Bronchial smooth muscle cell (primary cell): ENCODE measurements at places on chromosomes 7 and 10. TPM values are rescaled to one million over a fixed set of nuclear protein-coding genes. Genes with fewer than 3 reads are reported as not detected.

WNT8B gene
- total RNA-seq: not detected in 2 replicates

PODXL gene
- total RNA-seq: 0.17 and 0.47 TPM in 2 replicates

LIPA gene
- total RNA-seq: 32.0 and 37.8 TPM in 2 replicates

CTTNBP2 gene
- total RNA-seq: 11.3 and 16.3 TPM in 2 replicates

TUBB8 gene
- total RNA-seq: not detected in 2 replicates

CH25H gene
- total RNA-seq: 0.26 and 0.47 TPM in 2 replicates

APBB1IP gene
- 1.0 and 1.6 TPM in 2 replicates for total RNA-seq

HOXA7 gene
- total RNA-seq: under 0.01 TPM in 1 of 2 replicates, not detected in the other

CYP3A5 gene
- 3.1 and 3.9 TPM in 2 replicates for total RNA-seq

MSMB gene
- total RNA-seq: not detected in 2 replicates

ASB10 gene
- total RNA-seq: not detected in 2 replicates

CTNNA3 gene
- total RNA-seq: not detected in 2 replicates

FZD1 gene
- total RNA-seq: 22.9 and 27.8 TPM in 2 replicates

ATOH7 gene
- total RNA-seq: not detected in 2 replicates

EVX1 gene
- not detected in 2 replicates for total RNA-seq

GPR26 gene
- not detected in 2 replicates for total RNA-seq

GLI3 gene
- 4.9 and 6.4 TPM in 2 replicates for total RNA-seq

CPA5 gene
- under 0.01 TPM in 1 of 2 replicates, not detected in the other for total RNA-seq
